ENCODE measurements at places on chromosomes 5 and 9.
A peak's percentile ranks its signal among the peaks of the same experiment; 100 is the strongest.

DNA sequence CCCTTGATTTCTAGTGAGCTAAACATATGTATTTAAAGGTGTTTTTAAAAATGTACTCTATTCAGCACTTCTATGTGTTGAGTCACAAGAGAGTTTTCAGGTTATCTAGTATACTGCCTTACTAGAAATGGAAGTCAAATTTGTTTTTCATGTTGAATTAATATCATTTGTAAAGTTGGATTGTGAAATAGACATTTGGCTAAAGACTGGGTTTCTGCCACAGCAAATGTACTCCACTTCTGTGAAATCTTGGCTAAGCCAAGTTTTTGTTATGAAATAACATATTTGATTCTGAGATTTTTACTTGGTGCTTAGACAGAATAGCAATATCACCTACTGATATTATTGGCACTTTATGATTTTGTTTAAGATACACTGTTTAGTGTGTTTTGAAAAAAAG is 106.0 kb downstream of the CWC27 start:
- DNase-seq, result no peak

GRCh38 chr9:38024036-38024681 is 44.9 kb downstream of the SHB start:
- no peak for DNase-seq

- no peak for DNase-seq
Observed at GRCh38 chr5:98917433-98917832, 11.4 kb downstream of the CHD1 start.

DNA sequence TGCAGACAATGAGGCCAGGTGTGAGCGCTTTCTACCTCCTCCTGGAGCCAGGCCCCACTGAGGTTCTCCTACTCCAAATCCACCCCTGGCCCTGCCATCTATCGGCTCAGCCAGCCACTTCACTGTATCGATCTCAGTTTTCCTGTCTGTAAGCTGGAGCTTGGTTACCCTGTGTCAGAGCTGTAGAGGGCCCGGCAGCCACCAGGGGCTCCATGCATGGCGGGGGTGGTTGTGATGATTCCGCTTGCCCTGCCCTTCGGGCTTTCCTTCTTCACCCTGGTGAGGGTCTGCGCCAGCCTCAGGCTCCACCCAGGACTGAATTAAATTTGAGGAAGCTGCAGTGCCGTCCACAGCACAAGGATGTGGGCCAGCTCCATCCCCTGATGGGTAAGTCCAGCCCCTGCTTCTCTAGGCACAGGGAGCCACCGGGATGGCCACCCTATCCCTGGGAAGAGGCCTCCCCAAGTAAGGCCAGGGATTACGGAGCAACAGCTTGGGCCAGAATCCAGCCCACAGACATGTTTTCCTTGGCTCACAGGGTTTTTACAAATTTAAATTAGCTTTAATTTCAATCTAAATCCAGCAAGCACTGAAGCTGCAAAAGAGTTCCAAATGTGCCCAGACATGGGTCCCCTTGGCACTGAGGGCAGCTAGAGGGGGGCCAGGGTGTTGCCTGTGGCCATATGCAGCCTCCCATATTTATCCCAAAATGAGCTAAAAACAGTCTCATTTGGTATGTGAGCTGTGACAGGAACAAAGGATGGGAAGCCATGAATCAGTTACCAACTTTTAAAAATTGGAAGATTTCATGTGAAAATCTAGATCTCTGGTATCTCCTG is 89.1 kb upstream of the FBXW11 start:
- DNase-seq, result no peak

- DNase-seq, result no peak
Observed at GRCh38 chr5:132431632-132432031, 58.9 kb downstream of the IRF1 start.

DNA sequence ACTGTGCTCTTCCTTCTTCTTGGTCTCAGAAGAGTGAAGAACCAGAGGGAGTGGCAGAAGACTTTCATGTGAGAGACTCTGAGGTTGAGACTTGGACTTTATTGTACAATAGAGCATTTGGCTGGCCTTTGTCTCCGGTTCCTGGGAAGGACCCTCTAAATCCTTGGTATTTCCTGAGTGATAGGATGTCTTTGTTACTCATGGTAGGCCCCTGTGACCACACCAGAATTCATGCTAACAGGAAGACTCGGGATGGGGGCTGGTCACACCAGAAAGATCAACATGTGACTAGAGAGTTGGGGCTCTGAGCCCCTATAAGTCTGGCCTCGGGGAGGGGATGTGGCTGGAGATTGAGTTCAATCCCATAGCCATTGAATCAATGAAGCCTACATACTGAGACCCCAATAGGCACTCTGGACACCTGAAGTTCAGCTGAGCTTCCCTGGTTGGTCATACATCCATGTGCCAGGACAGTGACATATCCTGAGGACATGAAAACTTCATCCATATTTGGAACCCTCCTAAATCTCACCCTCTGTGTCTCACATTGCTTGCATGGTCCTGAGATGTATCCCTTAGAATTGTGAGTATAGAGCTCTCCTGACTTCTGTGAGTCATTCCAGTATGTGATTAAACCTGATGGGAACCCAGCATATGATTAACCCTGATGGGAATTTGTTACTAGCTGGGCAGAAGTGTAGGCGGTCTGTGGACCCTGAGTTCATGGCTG is 201.7 kb downstream of the GADD45G start:
- DNase-seq, result no peak

GRCh38 chr5:141180313-141180712 is 1.9 kb upstream of the PCDHB16 start:
- DNase-seq, result no peak

DNA sequence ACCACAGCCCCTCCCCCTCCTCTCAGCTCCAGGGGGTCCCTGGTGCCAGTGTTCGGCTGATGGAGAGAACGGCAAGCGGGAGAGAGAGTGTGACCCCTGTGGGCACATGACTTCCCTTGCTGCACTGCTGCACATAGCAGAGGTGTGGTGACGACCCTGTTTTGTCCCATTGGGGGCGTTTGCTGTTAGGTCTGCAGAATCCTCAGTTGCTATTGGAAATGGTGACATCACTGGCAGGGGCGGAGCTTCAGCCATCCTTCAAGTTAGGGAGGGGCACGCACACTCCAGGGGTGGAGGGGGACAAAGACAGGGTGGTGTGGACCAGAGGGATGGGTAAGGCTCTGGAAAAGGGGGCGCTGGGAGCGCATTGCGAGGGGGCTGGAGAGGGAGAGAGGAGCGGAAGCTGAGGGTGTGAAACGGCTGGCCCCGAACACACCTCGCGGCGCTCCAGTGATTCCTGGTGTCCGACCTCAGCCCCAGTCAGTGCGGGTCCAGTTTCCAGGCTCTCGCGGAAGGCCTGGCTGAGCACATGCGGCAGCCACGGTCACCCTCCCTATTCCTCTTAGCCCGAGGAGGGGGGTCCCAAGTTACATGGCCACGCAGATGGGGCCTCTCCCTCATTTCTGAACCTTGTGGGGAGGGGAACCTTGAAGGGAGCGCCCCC is 764 bp upstream of the GRIN1 start:
- no peak for DNase-seq

DNA sequence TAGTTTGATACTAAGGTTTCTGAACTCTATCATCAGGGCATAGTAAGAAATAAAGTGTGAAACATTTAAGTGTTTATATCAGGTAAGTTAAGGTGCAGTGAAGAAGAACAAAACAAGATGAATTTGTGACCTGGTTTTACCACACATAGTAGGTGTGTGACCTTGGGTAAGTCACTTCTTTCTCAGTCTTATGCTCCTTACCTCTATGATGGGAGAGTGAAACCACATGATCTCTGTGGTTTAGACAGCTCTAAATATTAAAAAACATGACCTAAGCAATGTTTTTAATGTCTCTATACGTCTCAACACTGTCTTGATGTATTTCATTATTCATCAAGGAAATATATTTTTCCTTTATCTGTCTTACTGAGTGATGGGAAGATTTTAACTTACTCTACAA is 629.6 kb upstream of the DMAC1 start:
- DNase-seq, result peak; percentile 8

DNA sequence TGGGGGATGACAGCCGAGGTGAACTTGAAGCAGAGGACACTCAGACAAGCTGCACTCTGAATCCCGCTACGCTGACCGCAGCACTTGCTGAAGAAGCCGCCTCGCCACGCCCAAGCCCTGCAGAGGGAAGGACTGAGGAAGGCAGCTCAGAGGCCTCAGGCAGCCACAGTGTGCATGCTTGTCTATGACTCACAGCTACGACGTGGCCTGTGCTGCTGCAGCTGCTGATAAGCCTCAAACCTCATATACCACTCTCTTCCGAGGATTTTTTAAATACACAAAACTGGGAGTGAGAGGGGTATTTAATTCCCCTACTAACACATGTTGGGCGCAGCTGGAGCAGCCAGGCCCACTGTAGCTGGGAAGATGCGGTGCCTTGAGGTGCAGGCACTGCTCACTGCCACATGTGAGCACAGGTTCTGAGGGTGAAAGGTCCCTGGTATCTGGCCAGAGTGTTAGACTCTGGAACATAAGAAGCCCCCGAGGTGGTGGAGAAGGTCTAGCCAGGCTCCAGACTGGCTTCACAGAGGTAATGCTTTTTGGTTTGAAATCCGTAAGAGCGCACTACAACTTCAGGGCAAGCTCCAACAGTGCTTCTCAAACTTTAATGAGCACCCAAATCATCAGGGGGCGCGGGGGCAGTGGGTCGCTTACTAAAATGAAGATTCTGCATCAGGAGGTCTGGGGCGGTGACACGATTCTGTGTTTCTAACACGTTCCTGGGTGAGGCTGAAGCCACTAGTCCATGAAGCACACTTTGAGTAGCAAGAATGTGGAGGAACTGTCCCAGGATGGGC is 196.8 kb downstream of the AUH start:
- DNase-seq, result peak; percentile 55

DNA sequence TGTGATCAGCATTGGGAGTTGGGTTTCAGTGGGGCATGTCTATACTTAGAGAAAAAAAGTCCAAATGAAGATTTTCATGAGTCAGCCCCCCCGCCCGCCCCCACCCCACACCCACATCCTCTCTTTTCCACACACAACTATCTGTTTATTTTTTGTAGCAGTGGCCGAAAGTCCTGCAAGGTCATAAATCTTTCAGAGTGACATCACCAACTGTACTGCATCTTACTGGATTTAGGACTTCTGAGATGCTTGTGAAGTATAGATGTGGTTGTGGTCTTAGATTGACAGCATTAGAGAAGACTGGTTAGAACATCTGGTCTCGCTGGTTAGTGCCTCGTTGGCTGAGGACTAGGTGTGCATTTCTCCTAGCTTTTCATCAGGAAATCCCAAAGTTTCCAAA is 7.3 kb upstream of the ROPN1L start:
- no peak for DNase-seq

DNA sequence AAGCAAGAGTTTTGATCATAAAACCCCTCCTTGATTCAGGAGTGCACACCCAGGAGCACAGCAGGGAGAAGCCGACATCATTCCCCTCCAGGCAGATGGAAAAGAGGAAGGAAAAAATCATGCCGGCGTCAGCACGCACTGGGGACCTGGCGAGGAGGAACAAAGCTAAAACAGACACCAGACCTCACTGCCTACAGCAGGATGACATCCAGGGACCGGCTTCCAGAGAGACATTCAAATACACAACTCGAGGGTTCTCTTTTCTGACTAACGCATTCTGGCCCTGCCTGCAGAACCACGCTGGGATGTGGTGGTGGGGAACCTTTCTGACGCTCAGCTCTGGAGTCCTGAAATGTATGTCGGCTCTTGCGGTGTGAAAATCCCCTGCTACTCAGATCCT is 2.7 kb downstream of the UBAC1 start:
- DNase-seq, result no peak

DNA sequence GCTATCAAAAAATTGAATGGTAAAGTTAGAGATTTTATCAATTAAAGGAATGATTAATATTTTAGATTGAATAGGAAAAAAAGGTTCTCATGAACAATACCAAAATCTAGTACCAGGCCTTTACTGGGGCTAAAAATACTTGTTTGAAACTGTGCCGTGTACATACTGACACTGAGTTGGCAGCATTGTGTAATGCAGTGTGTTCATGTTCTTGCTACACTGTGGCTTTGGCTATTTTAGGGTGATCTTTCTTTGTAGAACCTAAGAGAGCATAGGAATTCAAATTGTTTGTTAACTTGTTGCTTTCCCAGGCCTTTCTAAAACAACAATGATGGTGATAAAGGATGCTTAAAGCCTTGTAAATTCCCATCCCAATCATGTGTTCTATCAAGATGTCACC is 80.9 kb downstream of the KIF4B start:
- no peak for DNase-seq

- DNase-seq, result no peak
Observed at GRCh38 chr5:89844548-89844947, 565.0 kb downstream of the CETN3 start.

DNA sequence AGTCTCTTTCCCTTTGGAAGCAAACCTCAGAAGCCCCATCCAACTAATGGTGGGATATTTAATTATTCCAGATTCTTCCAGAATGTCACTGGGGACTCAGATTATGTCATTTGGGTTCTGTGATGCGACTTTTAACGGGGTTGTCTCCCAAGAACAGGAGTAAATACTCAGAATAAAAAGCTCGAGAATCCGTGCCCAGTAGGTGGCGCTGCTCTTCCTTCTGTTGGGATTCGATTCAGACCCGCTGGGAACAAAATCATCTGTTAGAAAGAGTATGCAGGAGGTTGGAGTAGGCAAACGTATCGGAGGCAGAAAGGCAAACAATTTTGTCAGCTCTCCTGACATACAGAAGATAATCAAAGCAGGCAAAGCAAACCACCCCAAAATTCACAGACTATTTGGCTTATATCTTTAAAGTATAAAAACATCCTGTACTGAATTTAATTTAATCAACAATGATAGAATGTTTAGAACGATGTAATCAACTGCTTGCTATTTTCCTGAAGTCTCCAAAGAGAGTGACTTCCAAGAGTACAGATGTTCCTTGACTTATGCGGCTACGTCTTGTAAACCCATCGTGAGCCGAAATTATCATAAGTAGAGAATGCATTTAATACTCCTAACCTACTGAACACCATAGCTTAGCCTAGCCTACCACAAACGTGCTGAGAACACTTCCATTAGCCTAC is 169.8 kb upstream of the RAI14 start:
- peak; percentile 56 for DNase-seq

DNA sequence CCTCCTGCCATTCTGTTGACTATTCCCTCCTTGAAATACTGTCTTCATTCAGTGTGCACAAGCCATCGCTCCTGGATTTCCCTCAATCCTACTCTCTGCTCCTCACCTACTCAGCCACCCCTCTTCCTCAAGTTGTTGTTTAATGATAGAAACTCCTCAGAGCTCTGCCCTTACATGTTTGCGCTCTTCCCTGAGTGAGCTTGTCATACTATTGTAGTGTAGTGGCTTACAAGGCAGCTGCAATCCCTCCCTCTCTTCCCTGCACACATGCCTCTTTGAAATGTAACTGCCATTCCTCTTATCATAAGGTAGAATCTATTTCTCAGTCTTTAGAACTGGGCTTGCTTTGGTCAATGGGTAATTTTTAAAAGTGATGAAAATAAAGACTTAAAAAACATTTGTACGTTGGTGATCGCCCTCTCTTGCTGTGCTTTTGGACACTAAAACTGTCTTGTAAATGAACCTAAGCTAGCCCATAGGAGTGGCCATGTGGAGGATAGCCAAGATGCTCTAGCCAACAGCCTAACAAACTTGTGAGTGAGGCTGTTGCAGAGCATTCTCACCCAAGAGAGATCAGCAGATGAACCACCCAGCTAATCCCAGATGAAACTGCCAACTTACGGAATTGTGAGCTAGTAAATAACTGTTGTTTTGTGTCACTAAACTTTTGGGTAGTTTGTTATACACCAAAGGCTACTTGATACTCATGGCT is 18.1 kb upstream of the SMAD5 start:
- no peak for DNase-seq

Data from CD4-positive, alpha-beta T cell treated with Interleukin-12 subunit alpha and Interleukin-12 subunit beta, for 1 hour (primary cell).